ENCODE measurements at places on chromosomes 7 and 10.

GRCh38 chr7:74344786-74345185 is 55.6 kb downstream of the CLIP2 start:
- DNase-seq: no peak

GRCh38 chr7:118642396-118642795 is 417.9 kb downstream of the ANKRD7 start:
- no peak for DNase-seq

DNA sequence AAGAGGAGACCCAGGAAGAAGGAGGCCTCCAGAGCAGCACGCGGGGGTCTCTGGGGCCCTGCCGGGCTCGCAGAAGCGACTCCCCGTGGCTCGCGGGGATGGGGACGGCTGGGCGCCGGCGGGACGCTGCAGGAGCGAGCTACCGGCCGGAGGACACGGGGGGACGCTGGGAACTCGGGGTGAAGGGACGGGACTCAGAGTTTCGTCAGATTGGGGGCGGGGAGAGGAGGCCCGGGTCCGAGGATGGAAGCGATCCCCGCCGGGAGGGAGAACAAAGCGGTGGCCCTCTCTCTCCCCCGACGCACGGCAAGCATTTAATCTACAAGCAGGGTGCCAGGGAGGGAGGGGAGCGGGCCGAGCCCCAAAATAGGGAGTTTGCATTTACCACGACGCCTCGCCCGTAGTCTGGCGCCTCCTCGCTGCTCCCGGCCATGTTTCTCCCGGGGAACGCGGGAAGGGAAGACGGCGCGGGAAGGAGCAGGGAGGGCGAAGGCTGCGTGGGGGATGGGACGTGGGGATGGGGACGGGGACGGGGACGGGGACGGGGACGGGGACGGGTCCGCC is at the start of gene PRTFDC1:
Gene PRTFDC1 (minus strand): TSS at position 464 of the 564 bp plus-strand sequence. CDS start 31 bp downstream, at position 433.
- DNase-seq: peak; percentile 53

GRCh38 chr10:62384057-62384446 is 9.9 kb downstream of the ZNF365 start:
- DNase-seq: peak; percentile 42

DNA sequence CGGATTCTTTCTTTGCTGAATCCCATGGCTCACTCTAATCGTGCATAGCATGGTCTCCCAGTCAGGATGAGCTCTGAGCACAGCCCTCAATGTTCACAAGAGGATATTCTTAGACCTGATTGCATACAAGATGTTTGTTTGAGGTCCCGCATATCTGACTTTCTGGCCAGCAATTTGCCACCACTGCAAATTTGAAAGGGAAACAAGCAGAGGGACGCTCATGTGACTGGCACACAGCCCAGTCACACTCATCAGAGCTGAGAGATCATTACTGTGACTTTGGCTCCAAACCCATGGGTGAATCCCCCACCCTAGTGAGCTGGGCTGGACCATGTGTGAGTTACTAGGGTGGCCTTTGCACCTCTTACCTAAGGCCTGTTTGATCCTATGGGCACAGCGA is 9.9 kb downstream of the TAS2R41 start:
- DNase-seq: peak; percentile 56

DNA sequence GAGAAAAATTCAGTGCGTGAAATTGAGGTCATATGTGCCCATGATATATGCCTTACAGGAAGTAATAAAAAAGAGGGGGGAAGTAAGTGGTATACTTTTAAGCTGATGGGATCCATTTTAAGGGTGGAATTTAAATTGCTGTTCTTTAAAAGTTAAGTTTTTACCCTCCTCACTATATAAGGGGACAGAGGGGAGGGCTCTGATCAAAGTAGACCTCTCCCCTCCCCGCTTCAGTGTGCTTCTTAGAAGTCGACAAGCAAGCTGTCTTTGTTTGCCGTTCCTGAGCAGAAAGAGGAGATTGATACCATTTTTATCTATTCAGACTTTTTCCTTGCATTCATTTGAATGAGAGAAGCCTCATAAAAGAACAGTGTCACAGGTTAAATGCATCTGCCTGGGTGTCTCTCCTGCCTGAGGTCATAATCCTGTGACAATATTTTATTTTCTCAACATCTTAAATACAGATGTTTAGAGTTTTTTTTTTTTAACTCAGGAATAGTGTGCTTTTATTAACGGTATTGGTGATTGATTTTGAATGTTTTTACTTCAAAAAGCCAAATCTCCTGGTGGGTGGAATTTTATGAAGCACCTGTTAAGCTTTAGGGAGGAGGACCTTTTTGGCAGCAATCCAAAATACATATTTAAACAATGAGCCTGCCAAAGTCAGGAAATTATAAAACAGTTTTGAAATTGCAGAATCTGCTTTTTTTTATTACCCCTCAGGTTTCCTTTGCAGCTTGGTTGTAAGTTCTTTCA is 141.7 kb downstream of the KAT6B start:
- no peak for DNase-seq

GRCh38 chr7:2521952-2522591 is 2.5 kb downstream of the LFNG start:
- peak; percentile 42 for DNase-seq

DNA sequence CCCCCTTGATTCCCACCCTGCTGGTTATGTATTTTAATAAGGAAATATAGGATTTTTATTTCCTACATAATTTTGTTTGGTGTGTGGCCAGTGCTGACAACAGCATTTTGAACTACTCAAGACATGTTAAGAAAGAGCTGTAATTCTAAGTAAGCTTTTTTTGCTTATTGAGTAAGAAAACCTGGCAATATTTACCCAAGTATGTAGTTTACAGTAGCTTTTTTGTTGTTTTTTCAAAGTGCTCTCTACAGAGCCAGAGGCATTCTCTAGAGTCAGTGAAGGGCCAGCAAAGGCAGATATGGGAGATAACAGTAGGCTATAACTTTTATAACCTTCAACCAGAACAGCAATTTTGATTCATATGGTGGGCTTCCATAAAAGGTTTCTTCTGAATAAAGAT is 63.2 kb upstream of the TMEM168 start:
- DNase-seq: no peak

DNA sequence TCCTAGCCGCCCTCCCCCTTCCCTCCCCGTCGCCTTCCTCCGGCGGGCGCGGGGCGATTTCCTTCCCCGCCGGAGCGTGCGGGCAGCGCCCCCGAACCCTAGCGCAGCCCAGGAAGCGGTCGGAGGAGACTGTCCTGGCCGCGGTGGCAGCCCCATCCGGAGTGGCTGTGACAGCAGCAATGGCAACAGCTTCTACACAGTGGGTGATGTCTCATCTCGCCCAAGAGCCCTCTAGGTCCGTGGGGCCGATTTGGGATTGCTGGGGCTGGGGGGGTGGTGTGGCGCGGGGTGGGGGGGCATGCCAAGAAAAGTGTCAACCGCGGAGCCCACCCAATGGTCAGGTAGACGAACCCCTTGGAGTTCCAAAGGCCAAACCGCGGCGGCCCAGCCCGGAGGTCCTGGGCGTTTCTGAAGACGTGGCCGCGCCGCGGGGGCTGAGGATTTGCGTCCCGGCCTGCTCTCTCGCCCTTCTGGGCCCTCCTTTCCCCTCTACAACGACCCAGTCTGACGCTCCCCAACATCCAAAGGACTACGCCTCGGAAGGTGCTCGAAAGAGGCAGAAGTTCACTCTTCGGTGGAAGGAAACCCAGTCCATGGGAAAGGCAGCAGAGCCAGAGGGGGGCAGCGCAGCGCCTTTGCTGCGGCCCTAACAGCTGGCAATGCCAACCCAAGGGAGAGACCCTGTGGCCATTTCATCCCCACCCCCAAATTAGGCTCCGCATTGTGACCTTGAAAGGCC is 603 bp upstream of the TWIST1 start:
- peak; percentile 63 for DNase-seq

DNA sequence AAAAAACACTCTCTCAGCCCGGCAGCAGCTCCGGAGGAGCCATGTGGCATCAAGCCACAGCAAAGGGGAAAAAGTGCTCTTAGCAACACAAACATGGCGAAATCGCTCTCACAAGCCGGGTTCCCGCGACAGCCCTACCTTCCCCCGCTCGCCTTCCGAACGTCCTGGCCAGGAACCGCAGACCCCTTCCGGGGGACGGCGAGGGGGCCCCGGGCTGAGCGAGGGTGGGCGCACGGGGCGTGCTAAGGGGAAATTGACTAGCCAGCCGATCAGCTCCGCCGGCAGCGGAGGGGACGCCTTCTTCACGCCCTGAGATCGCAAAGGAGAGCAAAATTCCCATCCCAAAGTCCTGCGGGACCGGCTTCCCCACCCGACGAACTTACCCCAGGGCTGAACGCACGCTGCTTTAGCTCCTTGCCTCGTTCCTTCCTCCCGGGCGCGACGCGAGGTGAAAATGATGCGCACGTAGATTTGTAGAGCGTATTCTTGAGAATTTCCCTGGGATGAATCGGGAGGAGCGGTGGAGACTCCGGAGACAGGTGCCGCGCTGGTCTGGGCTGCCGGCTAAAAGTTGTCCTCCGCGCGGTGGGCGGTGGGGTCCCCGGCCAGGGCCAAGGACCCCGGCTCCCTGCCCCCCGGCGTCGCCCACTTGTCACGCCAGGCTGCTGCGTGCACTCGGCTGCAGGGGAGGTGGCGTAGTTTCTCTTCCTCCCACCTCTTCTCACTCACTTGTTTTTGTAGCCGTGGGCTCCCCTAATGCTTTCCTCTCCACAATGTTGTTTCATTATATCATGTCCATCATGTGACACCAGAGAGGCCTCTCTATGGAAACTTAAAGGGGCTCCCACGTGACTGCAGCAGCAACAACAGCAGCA is 220.1 kb upstream of the MKLN1 start:
- peak; percentile 80 for DNase-seq

DNA sequence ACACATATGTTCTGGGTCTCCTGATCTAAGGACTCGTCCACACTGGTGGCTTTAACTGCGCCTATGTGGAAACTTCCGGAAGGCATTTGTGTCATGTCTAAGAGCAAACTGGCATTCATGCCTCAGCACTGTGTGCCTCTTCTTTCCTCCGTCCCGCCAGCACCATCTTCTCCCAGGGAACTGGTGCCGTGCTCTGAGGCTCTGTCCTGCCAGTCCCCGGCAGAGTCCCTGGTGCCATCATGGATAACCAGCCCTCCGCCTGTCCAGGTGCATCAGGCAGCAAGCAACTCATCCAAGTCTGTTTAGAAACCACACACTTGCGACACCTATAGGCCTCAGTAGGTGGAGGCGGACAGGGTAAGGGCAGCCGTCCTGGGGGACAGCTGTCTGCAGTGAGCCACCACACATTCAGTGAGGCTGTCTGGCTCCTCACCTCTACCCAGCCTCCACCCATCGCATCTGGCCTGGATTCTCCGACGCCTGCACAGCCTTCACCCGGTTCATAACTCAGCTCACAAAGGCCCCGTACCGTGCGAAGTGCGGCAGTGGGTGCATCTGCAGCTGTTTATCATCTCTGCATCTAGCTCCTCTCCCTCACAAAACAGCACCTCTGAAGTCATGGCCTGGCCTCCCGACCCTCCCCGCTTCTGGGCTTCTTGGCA is 162.7 kb downstream of the DIP2C start:
- DNase-seq: no peak

- no peak for DNase-seq
Measured at GRCh38 chr7:104548861-104549260, 220.5 kb downstream of the LHFPL3 start.

- peak; percentile 40 for DNase-seq
Measured at GRCh38 chr10:93916257-93917063, 22.7 kb downstream of the SLC35G1 start.

DNA sequence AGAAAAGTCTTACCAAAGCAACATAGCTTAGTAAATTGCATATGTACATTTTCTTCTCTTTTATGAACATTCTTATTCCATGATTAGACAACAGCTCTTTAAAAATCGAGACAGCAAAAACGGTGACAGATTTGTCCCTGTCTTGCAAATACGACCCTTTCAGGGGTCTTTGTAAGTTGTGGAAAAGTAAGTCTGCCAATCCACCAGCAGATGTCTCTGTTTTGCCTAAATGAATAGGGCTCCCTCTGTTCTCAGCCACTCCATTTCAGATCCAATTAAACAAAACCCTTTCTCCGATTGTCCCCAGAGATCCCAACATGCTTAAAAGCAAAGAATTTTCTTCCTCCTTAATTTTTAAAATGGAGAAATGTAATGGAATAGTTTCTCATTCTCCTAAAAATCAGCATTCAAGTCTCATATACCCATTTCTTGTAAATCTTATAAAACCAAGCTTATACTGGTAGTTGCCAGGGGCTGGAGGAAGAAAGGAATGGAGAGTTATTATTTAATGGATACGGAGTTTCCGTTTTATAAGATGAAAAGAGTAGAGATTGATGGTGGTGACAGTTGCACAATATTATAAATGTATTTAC is 61.0 kb upstream of the NFE2L3 start:
- peak; percentile 59 for DNase-seq

DNA sequence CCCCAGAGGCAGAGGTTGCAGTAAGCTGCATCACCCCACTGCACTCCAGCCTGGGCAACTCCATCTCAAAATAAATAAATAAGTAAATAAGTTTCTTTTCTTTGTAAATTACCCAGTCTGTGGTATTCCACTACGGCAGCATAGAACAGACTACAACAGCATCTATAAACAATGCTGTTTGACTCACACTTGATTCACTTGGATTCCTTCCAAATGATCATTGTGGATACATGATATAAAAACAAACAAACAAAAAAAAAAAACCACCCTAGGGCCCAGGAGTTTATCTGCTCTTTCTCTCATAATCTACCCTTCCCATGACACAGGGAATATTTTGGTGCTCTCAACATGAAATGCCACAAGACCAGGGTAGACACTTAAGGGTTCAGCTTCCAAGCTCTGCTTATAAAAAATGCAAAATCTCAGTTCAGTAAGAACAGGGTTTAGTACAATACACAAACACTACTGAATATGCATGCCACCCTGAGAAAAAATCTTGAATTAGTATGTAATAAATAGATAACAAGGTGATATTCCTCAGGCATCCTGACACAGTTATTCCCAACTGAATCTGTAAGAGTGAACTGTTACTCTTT is 200.9 kb downstream of the FAM107B start:
- DNase-seq: peak; percentile 22

GRCh38 chr7:17660116-17660515 is 280.2 kb downstream of the SNX13 start:
- peak; percentile 80 for DNase-seq

GRCh38 chr7:50828801-50829200 is 46.1 kb upstream of the GRB10 start:
- DNase-seq: no peak

DNA sequence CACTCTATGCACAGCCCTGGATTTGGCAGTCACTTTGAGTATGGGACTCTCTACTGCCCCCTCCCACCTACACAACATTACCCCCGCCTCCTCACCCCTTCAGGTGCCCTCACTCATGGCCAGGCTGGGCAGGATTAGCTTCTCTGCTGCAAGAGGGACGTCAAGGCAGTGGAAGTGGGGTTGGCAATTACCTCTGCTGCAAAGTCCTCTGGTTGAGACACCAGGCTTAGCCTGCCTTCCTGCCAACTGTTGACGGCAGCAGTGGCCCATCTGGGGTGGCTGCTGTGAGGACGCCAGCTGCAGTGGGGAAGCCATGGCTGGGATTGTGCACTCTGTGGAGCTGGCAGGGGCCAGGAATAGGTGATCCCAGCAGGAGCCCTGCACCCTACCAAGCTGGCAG is 26.7 kb downstream of the SVIL start:
- DNase-seq: no peak
